T-helper 2 cell treated with Interferon-gamma antibody and Interleukin-4, amounts not matched to agents 5 μg/mL and 100 μg/mL, for 36 hours (primary cell): ENCODE measurements at places on chromosomes 13 and 19.

- no peak for DNase-seq
Observed at GRCh38 chr13:24670961-24671381, 9.2 kb upstream of the ATP12A start.

GRCh38 chr13:48528720-48529119 is 4.2 kb downstream of the RCBTB2 start:
- DNase-seq: no peak

- DNase-seq: no peak
Observed at GRCh38 chr13:79245937-79246577, 160.0 kb downstream of the RBM26 start.

- DNase-seq: no peak
Observed at GRCh38 chr13:45073809-45074208, 46.5 kb upstream of the GTF2F2 start.
